Peyer's patch (tissue), 4 donors: ENCODE measurements at places on chromosomes 1 and 21. TPM values are rescaled to one million over a fixed set of nuclear protein-coding genes. Genes with fewer than 3 reads are reported as not detected.

The RNF187 gene
- 28.9 TPM for total RNA-seq

GRCh38 chr1:115951560-115951959, 24.8 kb upstream of the SLC22A15 start:
- DNase-seq, result no peak

The KLF17 gene
- not detected for total RNA-seq

DNA sequence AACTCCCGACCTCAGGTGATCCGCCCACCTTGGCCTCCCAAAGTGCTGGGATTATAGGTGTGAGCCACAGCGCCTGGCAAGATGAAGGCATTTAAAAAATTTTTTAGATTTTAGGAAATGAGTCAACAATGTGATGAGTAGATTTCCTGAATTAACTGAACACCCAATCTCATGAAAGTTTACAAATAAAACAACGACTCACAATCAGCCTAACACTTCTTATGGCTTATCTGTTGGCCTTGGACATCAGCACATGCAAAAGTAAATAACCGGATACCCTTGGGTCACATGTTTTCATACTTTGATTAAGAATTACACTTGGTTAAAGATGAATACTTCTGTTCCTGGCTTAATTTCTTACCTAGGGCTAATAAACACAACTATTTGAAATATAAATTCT, 3.0 kb downstream of the GNG12 start:
- DNase-seq, result no peak

DNA sequence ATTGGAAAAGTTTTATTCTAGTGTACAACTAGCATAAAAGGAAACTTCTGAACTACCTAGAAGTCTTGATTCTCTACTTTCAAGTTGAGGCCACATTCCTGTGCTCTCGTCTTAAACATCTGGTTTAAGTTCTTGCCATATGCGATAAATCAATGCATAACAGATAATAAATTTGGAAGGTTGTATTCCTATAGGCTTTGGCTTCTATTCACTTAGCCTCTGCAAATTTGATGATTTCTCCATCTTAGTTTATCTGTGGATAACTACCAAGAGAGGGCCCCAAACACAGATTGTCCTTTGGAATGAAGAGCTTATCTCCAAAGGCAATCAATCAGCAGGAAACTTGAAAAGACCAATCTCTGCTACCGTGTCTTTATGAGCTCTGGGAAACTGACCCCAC, 11.7 kb upstream of the RNF2 start:
- DNase-seq, result no peak

DNA sequence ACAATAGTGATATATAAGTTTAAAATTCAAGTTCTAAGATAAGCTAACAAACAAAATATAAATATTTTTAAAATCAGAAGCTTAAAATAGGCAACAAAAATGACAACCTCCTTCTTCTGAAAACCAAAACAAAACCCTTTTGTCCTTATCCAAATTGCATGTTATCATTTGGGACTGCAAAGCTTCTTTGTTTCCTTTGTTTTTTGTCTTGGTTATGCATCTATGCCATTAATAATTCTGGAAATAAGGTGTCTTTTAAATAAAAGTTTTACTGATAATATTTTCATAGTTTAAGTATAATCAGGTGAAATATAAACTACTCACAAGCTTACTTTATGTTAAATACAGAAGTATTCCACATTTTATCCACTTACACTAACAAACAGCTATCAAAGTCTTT, 20.5 kb downstream of the ADSS2 start:
- no peak for DNase-seq

GRCh38 chr1:28196330-28196729, 19.8 kb upstream of the PTAFR start:
- no peak for DNase-seq

- DNase-seq, result peak; percentile 54
Observed at GRCh38 chr1:145720878-145721671, 1.8 kb downstream of the CD160 start.

DNA sequence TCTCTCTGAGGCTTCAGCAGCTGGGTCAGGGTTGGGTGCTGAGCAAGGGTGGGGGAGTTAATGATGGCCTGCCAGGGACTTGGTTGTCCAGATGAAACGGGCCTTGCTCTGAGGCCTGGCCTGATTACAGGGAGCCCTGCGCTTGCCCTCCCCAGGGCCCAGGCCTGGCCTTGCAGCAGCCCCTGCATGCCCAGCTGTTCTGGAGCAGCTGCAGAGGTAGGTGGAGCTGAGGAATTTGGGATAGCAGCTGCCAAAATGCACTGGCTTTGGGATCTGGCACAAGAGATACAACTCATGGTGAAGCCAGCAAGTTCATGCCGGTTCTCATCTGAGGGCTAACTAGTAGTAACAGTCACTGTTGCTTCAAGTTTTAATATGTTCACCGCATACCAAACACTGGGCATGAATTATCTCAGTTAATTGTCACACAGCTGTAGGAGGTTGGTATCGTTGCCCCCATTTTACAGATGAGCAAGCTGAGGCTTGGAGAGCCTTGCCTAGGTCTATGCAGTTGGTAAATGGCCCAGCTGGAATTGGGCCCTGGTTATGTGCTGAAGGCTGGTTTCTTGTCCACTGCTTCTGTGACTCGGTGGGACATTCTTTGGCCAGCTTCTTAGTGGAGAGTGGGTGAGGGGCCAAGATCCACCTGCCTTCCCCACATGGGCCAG, 7.3 kb upstream of the SERINC2 start:
- DNase-seq, result no peak

- DNase-seq, result no peak
Observed at GRCh38 chr1:93740601-93741031, 59.0 kb upstream of the BCAR3 start.

The AADACL3 gene
- not detected for total RNA-seq

GRCh38 chr1:115678141-115678540, 36.4 kb downstream of the VANGL1 start:
- DNase-seq, result no peak

- peak; percentile 80 for DNase-seq
Observed at GRCh38 chr1:21022279-21023040, 154.2 kb downstream of the EIF4G3 start.
